ENCODE measurements at places on chromosomes 3 and 15.

DNA sequence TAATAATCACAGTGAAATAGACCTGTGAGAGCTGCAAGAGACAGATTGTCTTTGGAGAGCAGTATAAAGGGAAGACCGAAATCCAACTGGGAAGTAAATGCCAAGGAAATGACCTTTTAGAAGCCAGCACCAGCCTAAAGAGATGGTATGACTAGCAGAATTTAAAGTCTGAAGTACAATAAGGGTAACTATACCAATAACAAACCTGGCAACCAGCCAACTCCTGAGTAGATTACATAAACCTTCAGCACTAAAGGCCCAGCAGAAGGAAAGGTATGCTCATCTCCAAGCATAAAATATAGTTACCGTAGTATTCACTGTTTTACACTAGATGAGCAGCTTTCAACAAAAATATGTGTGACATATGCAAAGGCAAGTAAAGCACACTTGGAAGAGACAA lies 155.1 kb upstream of the SATB1 start:
- no peak for DNase-seq

DNA sequence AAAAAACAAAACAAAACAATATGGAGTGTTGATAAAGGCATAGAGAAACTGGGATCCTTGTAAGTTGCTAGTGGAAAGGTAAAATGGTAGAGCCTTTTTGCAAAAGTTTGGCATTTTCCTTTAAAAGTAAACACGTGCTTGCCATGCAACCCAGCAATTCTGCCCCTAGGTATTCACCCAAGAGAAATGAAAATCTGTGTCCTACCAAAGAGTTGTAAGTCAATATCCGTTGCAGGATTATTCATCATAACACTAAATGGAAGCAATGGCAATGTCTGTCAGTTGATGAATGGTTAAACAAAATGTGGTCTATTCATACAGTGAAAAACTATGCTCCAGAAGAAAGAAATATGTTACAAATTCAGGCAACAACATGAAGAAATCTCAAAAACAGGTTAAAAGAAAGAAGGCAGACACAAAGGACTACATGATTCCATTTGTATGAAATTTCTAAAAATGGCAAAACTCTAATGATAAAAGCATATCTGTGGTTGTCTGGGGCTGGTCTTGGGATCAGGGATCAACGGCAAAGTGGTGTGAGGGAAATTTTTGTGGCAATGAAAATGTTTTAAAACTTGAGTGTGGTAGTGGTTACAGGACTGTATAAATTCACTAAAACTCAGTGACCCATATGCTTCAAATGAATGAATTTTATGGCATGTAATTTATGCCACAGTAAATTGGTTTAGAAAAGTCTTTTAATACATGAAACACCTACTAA lies 229.6 kb downstream of the OPA1 start:
- DNase-seq = no peak

GRCh38 chr3:153165261-153165681 lies 3.2 kb downstream of the RAP2B start:
- peak; percentile 57 for DNase-seq

DNA sequence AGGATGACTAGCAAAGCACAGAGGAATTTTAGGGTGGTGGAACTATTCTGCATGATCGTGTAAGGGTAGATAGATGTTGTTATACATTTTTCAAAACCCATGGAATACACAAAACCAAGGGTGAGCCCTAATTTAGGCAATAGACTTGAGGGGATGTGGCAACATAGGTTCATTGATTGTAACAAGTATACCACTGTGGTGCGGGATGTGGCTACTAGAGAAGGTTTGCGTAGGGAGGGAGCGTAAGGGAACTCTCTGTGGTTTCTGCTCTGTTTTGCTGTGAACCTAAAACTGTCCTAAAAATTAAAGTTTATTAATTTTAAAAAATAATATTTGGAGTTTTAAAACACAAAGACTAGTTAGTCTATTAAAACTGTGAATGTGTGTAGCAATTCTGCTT lies 202.8 kb downstream of the PLCL2 start:
- no peak for DNase-seq

- DNase-seq = peak; percentile 68
These were observed 120.7 kb downstream of the LMLN start for GRCh38 chr3:198080521-198081384.

DNA sequence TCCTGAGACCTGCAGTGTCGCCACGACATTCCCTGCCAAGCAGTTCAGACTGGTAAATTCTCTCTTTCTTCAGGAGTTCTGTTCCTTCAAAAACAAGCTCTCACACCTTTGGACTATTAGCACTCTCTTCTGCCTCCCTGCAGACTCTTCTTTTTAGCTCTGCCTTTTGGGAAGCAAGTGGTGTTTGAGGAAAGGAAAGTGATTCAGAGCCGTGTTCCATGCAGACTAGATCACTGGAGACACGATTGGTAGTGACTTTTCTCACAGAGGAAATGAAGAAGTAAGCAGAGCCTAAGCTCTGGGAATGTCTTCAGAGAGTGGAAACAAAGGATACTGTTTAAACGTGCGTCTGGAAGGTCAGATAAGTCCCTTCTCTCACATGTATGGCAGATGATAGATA lies 270.6 kb upstream of the TPRG1 start:
- peak; percentile 35 for DNase-seq

- DNase-seq = no peak
These were observed 260.2 kb downstream of the PDZRN3 start for GRCh38 chr3:73364517-73364916.

DNA sequence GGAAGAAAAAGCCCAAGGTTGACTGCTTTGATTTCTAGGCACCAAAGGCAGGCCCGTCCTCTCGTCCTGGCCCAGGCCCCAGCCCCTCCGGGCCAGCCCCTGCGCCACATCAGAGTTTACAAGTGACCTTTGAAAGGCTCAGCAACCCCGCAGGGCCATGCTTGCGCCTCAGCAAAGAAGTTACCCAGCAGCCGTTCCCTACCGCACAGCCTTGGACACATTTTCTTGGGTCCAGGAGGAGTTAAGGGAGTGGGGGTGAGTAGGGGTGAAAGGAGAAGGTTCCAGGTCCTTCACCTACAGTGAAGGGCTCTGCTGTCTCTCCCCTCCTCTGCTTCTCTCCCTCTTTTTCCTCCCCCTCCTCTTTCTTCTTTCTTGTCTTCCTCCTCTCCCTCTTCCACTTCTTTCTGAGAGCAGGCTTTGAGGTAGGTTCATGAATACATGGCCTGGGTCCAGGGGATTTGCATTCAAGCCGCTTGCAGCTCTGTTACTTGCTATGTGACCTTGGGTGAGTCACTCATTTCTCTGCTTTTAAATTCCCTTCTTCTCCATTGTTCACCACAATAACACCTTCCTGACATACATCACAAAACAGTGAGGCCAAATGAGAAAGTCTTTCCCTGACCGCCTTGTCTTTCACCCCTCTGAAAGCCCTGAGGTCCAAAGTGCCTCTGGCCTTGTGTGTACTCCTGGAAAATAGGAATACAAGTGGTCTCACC lies 223.3 kb upstream of the TPRG1 start:
- peak; percentile 81 for DNase-seq

GRCh38 chr3:115943579-115943978 lies 320.3 kb downstream of the GAP43 start:
- DNase-seq = no peak

GRCh38 chr15:42921342-42921731 lies 759 bp upstream of the TTBK2 start:
- DNase-seq = peak; percentile 62

DNA sequence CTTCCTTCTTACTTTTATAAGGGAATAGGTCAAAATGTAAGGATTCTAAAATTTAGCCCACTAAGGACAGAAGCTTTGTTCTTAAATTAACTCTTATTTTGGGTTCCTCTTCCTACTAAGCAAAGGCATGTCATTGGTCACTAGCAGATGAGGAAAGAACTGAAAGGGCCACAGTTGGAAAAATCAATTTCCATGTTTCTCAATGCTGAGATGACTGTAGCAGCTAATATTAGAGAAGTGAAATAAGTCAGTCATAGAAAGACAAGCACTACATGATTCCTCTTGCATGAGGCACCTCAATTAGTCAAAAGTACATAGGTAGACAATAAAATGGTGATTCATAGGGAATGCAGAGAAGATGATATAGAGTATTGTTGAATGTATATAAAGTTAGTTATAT lies 353.7 kb downstream of the RSL24D1 start:
- no peak for DNase-seq

GRCh38 chr15:99669250-99669649 lies 64.0 kb downstream of the LYSMD4 start:
- DNase-seq = no peak

GRCh38 chr3:10599444-10599843 lies 94.1 kb upstream of the ATP2B2 start:
- no peak for DNase-seq

DNA sequence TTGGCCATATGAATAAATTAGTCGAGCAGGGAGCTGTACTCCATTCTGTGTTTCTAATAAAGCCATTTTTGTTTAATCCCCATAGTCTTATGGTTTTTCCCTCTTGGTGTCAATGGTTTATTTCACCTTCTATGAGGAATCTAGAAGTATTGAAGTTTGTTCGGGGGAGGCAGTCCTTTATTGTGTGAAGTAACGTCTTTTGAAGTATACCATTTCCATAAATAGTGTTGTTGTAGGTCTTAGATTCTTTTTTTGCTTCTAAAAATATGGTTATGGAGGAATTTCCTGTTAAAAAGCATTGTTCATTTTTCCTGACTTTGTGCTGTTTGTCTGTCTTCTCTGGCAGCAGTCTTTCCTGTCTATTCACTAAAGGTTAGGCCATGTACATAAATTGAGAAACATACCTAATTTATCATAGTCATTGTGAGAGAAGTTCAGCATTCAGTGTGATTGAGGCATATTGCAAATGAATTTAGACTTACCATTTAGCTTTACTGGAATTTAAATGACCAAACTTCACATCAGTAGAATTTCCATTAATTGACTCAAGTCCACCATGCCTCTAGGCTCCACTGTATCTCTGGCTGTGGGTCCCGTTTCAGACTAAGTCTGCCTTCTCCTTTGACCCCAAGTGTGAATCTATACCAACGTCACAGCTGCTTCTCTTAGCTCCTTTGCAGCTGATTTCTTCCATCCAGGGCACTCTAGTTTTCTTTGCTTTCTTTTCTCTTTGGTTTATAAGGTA lies 37.3 kb downstream of the YEATS2 start:
- DNase-seq = no peak

DNA sequence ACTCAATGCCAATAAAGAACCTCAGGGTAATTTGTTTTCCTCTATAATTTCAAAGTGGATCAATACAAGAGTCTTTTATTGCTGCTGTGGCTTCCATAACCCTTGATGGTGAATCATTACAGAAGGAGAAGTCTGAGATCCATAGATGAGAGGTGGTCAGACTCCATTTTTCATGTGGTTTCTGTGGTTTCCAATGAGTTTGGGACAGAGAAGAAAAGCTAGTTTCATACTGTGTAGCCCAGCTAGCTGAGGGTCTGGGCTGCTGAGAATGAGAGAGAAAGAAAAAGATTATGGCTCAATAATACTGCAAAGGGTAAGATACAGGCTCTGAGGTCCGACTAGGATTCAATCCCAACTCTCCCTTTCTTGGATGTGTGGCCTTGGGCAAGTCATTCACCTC lies 180.6 kb upstream of the LRRN1 start:
- no peak for DNase-seq
